Kidney (tissue), 22 donors: ENCODE measurements at places on chromosomes 4 and X. TPM values are rescaled to one million over a fixed set of nuclear protein-coding genes. Genes with fewer than 3 reads are reported as not detected.

The CACNA1F gene
- total RNA-seq: 0.25 TPM

DNA sequence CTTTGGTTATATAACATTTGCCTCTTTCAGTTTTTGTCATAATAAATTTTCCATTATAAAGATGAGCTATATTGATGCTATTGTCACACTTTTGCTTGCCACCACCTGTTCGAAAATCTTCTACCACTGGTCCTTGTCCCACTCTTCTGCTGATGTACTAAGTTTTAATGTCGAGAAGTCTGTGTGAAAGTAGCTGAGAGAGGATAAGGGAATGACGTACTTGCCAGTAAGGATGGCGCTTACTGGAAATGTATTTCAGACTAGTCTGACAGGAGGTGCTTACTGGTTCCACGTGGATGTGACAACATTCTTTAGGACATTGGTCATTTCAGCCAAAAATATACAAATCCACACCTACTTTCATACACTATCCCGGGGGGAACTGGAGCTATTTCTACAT, 132.7 kb upstream of the NR3C2 start:
- DNase-seq: no peak

DNA sequence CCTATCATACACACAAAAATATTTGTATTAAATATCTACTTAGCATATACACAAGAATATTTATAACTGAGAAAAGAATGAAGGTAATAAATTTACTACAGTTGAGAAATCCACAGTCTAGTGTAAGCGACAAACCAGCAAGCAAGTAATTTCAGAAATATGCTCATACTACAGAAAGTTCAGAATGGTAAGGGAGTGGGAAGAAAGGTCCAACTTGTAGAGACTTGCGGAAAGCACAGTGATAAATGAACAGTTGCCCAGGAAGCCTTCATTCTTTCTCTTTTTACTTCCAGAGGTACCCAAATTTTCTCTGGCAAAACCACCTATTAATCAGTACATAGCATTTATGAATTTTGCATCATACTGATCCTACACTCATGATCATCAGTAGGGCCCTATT, 438.1 kb upstream of the PCDH10 start:
- no peak for DNase-seq

The DIPK2B gene
- 25.2 TPM for total RNA-seq

The TLR6 gene
- total RNA-seq: 6.1 TPM

The CASP3 gene
- 22.4 TPM for total RNA-seq

The PPP2R2C gene
- total RNA-seq: 0.82 TPM

DNA sequence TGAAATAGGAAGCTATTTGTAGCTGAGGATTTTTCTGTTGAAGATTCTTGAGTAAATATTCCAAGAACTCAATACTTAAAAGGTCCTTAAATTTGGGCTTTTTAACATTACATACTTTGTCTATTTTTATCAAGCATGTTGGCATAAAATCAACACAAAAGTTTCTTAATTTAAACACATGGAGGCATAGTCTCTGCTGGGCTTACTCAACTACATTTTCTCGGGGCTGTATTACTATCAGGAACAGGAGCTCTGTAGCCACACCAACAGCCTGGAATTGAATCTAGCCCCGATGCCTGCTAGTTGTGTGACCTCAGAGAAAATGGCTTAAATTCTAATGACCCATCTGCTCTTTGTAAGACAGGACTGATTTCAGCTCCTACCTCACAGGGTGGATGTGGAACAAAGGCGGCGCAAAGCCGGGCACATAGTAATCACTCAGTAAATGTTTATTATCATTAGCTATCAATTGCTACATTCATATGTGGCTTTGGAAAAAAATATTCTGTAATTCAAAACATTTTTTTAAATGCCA, 207.0 kb downstream of the NSUN7 start:
- DNase-seq: no peak

- DNase-seq: no peak
These were observed 17.5 kb downstream of the SPOCK3 start for GRCh38 chr4:167216783-167217182.

DNA sequence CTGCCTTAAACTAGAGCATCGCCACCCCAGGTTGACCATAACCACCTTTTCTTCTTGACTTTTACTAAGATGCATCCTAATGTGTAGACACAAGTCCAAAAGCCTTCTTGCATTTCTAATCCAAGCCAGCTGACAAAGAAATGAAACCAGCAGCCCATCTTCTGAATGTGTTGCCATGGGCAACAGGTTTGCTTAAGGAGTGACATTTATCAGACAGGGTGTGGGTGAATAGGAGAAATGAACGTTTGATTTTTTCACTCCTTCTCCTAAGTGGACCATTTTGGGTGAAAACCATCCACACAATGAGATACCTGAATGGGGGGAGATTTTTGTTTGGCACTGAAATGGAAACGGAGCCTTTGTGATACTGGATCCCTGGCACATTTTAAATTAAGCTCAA, 72.7 kb upstream of the C4orf50 start:
- no peak for DNase-seq

The RAI2 gene
- total RNA-seq: 43.1 TPM

The MSX1 gene
- total RNA-seq: 2.3 TPM

- no peak for DNase-seq
These were observed 56.7 kb downstream of the ADGRG2 start for GRCh38 chrX:19065535-19065934.

GRCh38 chr4:41346306-41347061, 89.8 kb downstream of the UCHL1 start:
- DNase-seq: no peak
